ENCODE measurements at places on chromosomes 5 and 9.
A peak's percentile ranks its signal among the peaks of the same experiment; 100 is the strongest.

DNA sequence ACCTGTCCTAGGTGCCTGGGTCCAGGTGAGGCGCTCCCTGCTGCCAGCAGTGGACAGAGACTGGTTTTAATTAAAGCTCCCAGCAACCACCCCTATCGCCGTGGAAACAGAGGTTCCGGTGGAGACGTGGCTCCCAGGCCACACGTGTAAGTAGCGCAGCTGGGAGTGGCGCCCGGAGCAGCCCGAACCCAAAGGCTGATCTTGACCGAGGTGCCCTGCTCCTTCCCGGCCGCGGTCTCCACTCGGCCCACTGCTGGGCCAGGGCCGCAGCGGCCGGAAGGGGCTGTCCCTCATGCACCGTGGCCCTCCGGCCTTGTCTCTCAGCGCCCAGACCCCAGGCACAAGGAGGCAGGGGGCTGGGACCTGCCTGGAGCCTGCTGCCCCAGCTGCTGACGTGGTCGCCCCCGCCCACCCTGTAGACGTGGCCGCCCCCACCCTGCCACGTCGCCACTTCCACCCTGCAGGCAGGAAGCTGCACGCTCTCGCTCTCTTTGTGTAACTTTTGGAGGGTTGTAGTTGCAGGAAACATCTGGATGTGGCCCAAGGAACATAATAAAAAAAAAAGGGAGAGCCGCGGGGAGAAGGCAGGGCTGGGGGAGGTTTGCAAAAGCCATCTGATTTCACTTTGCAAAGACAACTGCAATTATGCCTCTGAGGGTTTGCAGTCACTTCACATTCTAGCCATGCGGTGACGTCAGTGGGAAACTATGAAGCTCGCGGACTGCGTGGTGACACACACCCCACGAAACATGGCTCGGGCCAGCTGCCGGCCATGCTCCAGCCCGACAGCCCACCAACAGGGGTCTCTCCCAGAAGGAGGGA, 129.9 kb downstream of the RXRA start:
- no peak for DNase-seq

- DNase-seq: peak; percentile 50
Measured at GRCh38 chr5:156934450-156935211, 28.4 kb downstream of the TIMD4 start.

- DNase-seq: no peak
Measured at GRCh38 chr9:123828449-123828848, 101.5 kb downstream of the DENND1A start.

DNA sequence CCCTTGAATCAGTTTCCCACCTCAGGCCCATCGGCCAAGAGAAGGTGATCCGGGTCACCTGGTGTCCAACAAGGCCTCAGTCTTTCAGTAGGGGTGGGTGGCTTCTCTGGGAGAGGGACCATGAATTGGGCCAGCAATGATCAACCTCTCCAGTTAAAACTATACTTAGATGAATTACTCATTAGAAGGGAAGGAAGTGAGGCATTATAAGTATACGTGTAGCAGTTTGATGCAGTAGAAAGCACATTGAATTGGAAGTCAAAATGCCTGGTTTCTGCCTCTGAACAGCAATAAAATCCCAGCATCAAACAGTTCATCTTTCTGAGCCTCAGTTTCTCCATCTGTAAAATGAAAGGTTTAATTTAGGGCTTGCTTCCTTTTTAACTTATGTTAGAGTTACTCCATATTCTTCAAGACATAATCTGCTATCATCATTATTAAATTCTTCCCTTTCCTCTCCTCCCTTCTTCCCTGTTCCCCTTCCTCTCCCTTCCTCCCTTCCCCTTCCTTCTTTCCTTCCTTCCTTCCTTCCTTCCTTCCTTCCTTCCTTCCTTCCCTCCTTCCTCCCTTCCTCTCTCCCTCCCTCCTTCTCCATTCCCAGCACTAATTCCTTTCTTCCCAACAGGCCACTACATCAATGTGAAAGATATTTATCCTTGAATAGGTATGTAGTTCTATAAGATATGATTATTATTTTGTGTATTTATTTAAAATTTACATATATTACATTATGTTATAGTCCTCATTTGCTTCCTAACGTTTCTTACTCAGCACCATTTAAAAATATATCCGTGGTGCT, 18.6 kb upstream of the TMEM174 start:
- no peak for DNase-seq

DNA sequence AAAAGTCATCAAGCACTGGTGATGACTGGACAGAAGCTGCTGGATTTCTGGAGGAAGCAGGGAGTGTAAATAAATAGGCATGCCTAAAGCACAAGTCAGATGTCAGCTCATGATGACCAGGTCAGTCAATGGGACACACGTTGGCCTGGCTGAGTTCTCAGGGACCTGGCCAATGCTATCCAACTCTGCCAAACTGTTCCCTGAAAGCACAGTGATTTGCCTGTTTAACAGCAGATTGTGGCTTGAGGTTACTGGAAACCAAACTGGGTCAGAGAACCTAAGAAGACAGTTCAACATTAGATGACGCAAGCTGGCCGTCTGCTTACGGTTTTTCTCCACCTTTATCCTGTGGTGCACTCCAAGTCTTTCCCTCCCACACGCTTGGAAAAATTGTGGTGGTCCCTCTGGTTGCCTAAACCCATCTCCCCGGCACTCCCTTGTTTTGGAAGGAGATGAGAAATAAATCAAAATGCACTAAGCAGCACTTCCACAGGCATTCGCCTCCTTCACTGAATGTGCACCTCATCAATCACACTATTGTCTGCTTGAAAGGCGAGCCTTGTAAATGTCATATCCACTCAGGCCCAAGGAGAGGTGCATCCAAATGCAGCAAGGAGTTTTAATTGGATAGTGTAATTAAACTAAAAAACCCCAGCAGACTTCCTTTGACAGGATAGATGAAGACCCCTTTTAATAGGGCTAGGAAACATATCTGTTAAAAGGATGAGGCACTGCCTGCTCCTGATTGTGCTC, 199.4 kb downstream of the GAPVD1 start:
- no peak for DNase-seq

GRCh38 chr9:95413793-95414192, 96.3 kb upstream of the FANCC start:
- DNase-seq: no peak

- DNase-seq: peak; percentile 26
Measured at GRCh38 chr9:130707225-130707976, 13.8 kb downstream of the EXOSC2 start.

GRCh38 chr9:28762167-28762566, 1188.9 kb upstream of the C9orf72 start:
- DNase-seq: no peak

- no peak for DNase-seq
Measured at GRCh38 chr5:150065886-150066285, 20.5 kb downstream of the CSF1R start.

DNA sequence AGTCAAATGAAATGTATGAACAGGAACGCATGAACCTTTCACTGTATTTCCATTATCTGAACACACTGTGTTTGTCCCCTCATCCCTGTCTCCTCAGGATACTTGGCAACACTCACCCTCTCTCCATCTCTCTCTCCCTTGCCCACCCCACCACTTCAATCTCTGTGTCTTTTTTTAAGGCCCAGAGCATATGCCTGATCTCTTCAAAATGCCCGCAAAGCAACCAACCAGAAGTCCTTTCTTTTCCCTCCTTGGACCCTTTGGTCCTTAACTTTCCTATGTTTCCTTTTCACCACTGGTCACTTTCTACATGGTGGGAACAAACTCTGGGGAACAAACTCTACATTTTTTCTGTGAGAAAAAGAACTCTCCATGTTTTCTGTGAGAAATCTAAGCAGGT, 3.2 kb upstream of the IRF1 start:
- DNase-seq: no peak

DNA sequence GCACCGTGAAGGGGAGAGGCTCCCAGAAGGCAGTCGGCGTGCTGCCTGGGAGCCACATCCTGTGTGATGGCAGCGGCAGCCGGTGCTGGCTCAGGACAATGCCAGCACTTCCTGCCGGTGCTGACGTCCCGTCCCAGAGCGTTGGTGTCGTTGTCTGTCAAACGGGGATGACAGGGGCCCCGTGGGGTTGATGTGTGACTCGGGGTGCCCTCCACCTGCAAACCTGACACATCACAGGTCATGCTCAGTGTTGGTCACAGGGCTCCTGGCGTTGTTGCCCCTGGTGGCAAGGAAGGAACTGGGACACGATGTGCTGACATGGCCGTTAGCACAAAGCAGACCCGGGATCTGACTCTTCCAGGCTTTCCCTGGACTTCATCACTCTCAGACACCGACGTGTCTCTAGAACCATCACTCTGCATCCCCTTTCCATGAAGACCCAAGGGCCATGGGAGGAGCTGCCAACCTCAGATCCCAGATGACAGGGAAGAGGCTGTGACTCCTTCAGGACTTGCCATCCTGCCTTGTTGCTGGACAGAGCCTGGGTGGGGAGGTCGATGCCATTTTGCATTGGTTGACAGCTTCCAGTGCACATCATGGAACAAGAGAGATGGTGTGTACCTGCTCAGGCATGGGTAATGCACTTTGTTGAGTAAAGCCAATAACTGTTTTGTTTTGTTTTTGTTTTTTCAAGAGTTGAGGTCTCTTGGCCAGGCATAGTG, 21.5 kb downstream of the PLPP7 start:
- no peak for DNase-seq

DNA sequence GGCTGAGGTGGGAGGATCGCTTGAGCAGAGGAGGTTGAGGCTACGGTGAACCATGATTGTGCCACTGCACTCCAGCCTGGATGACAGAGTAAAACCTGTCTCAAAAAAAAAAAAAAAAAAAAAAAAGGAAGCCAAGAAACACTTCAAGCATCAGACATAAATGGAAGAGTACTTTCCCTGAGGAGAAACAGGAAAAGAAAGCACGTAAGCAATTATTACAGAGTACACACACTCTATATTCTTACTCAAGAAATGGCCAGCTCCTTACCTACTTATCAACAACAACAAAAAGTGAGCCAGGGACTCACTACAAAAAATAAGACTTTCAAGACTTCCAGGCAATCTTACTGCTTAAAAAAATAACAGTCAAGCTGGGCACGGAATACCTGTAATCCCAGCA, 21.8 kb downstream of the ZFR start:
- DNase-seq: no peak

- DNase-seq: no peak
Measured at GRCh38 chr9:136100700-136101614, 5.9 kb upstream of the NACC2 start.

GRCh38 chr9:127007638-127008037, 93.1 kb downstream of the RALGPS1 start:
- DNase-seq: no peak

GRCh38 chr5:150296496-150296895, 6.2 kb downstream of the ARSI start:
- DNase-seq: no peak

GRCh38 chr9:12595400-12595799, 97.8 kb upstream of the TYRP1 start:
- DNase-seq: no peak

DNA sequence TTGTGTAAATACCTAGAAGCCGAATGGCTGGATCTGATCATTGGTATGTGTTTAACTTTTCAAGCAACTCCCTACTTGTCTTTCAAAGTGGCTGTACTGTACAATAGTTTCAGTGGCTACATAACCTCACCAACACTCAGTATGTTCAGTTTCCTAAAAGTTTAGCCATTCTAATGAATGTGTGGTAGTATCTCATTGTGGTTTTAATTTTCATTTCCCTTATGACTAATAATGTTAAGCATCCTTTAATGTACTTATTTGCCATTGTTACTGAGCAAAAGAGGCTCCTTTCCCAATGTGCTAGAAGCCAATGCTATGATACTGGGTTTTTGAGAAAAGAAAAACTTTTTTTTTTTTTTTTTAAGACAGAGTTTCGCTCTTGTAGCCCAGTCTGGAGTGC, 27.8 kb upstream of the ALDOB start:
- DNase-seq: no peak

DNA sequence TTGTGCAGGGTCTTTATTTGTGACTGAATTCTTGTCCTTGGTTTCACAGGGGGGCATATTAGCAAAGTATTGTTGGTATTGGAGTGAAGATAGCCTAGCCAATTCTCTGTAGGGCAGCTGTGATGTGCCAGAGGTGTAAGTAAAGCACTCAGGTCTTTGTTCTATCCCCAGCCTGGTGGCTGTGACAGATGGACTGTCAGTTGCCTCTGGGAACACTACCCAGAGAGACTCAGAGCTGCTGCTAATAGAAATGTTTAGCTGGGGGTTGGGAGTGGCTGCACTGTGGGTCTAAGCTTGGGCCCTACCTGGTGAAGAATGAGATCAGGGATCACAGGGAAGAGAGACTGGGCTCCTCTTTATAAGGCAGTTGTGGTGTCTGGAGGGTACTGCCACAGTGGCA, 1006.5 kb upstream of the TYRP1 start:
- no peak for DNase-seq

DNA sequence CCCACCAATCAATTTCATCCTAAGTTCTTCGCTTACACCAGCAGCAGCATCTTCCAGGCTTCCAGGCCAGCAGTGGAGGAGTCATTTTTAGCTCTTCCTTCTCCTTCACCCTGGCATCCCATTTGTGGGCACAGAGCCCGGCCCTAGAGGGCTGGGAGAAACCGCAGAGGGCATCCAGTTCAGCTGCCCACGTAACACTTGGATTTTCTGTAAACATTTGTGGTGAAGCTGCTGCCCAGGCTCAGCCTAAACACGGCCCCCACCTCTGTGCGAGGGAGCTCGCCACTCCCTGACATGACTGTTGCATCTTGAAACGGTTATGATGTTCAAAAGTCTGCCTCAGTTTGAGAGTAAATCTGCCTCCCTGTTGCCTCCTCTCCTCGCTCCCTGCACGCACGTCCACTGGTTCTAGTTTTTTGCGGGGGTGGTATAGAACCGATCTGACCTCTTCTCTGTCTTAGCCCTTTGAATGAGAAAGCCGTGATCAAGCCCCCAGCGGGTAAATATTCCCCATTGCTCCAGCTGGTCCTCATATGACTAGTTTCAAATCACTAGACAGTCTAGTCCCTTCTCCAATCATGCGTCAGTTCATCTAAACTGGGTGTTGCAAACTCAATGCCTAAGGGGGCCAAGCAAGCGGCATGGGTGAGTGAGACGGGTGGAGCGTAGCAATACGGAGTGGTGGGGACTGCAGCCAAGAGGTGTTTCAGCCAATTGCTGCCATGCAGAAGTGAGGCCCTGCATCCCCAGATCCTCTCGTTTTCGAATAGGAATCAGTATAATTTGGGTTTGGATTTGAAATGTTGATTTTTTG, 34.9 kb upstream of the N4BP3 start:
- no peak for DNase-seq

- DNase-seq: no peak
Measured at GRCh38 chr5:54996466-54996865, 11.1 kb upstream of the ESM1 start.

DNA sequence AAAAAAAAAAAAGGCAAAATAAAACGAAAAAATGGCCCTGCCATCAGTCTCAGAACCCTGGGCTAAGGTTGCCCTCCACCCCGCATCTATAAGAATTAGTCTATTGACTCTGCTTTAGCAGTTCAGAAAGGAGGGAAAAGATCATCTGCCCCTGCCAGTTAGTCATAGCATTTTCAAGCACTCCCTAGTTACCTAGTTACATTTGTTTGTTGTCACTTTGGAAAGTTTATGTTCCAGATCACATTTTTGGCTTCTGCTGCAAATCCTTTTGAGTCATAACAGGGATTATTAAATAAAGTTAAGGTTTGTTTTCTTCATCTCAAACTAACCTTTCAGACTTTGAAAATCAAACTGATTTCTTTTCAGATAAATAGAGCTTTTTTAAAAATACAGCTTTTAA, 52.1 kb downstream of the AQP7 start:
- no peak for DNase-seq

- DNase-seq: no peak
Measured at GRCh38 chr9:130308081-130308571, 42.6 kb downstream of the HMCN2 start.
